ENCODE measurements at places on chromosomes 5 and 9. TPM values are rescaled to one million over a fixed set of nuclear protein-coding genes. Genes with fewer than 3 reads are reported as not detected.

Gene ACTBL2
- 4.8 TPM for total RNA-seq

Gene SLC27A6
- 3.1 TPM for total RNA-seq

Gene C5orf46
- 69.2 TPM for total RNA-seq

Gene CTNNAL1
- total RNA-seq = 13.0 TPM

Gene PCDHGA12
- total RNA-seq = 6.5 TPM

Gene THBS4
- total RNA-seq = 1.1 TPM

Gene TBC1D9B
- total RNA-seq = 177 TPM

DNA sequence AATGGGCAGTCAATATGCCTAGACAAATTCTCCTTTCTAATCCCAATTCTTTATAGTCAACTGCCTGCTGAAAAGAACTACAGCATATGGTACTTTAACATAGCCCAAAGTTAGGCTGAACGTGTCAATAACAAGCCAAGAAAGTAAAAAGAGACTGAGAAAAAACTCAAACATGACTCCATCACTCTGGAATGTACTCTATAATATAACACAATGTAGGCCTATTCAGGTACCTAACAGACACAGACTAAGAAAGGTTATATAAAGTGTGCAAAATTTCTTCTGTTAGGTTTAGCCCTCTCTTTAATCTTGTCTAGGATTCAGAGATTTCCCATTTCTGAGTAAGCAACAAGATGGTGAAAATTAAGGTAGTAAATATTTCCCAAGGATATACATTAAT, 209.7 kb upstream of the PRR16 start:
- no peak overlapping the region for H3K27ac ChIP-seq
- H3K36me3 ChIP-seq = no peaks in the 10 kb centered on the region
- H3K4me3 ChIP-seq = no peak overlapping the region
- no peaks in the 10 kb centered on the region for H3K4me1 ChIP-seq

- H3K4me1 ChIP-seq = peaks cover 4% of the 10 kb centered on the region
- H3K36me3 ChIP-seq = no peaks in the 10 kb centered on the region
- H3K4me3 ChIP-seq = no peak overlapping the region
Observed at GRCh38 chr9:87102126-87102525, 154.8 kb upstream of the GAS1 start.

GRCh38 chr5:19488786-19489185, 499.2 kb downstream of the CDH18 start:
- H3K4me3 ChIP-seq = no peak overlapping the region
- H3K27ac ChIP-seq = no peak overlapping the region
- no peaks in the 10 kb centered on the region for H3K4me1 ChIP-seq
- H3K36me3 ChIP-seq = no peaks in the 10 kb centered on the region
- no peaks in the 10 kb centered on the region for H3K27me3 ChIP-seq
- DNase-seq = no peak

GRCh38 chr9:77585335-77585786, 62.8 kb downstream of the GNA14 start:
- peaks cover 12% of the 10 kb centered on the region for H3K4me1 ChIP-seq
- no peak for DNase-seq
- no peaks in the 10 kb centered on the region for H3K36me3 ChIP-seq
- no peak overlapping the region for H3K27ac ChIP-seq
- no peaks in the 10 kb centered on the region for H3K27me3 ChIP-seq
- H3K4me3 ChIP-seq = no peak overlapping the region

GRCh38 chr9:98538626-98539031, 170.1 kb downstream of the GABBR2 start:
- no peaks in the 10 kb centered on the region for H3K27me3 ChIP-seq
- H3K4me3 ChIP-seq = no peak overlapping the region
- no peaks in the 10 kb centered on the region for H3K4me1 ChIP-seq
- no peak for DNase-seq
- H3K27ac ChIP-seq = no peak overlapping the region

DNA sequence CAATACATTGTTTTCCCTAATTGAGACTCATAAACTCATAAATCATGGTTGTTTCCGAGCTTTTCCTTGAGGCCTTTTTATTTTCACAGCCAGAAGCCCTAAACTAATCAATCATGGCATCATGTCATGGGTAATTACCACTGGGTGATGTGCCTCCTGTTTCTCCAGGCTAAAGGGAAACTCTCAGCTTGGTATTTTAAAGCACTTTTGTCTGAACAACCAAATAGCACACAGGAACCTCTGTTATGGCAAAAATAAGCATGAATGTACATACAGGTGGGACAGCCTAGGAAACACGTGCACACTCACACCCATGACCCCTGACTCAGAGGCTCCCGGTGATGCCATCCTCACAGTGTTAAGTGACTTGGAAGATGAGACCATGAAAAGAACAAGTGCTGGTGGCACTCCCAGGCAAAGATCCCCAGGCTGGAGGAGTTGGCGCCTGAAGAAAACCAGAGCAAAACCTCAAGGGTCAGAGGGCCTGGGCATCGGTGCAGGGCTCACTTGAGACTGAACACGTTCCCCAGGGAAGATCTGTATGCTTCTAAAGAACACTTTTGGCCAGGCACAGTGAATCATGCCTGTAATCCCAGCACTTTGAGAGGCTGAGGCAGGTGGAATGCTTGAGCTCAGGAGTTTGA, 154.3 kb downstream of the ROR2 start:
- peak overlapping the region; percentile 45 for H3K27ac ChIP-seq
- no peak for DNase-seq
- H3K4me3 ChIP-seq = no peak overlapping the region
- no peaks in the 10 kb centered on the region for H3K36me3 ChIP-seq

DNA sequence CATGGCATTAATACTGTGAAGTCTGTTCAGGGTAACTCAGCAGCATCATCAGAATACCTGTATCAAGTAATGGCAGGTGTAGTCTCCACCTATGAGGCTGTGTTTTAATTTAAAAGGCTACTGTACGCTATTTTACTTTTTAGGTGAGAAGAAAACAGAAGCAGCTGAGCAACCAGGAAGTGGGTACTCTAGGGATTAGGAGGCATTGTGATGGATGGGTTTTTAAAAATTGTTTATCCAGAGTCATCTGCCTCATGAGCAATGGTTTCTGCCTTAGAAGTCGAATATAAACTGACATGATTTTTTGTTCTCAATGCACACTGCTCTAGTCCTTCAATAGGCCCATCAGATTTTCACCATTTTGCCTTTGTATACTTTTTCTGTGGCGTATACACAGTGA, 42.6 kb downstream of the PSIP1 start:
- no peaks in the 10 kb centered on the region for H3K4me1 ChIP-seq
- no peak overlapping the region for H3K4me3 ChIP-seq
- H3K36me3 ChIP-seq = peaks cover 53% of the 10 kb centered on the region
- no peak for DNase-seq

- H3K4me1 ChIP-seq = no peaks in the 10 kb centered on the region
- H3K36me3 ChIP-seq = no peaks in the 10 kb centered on the region
- no peaks in the 10 kb centered on the region for H3K27me3 ChIP-seq
- no peak overlapping the region for H3K4me3 ChIP-seq
- no peak for DNase-seq
- H3K27ac ChIP-seq = no peak overlapping the region
Observed at GRCh38 chr5:53963958-53964357, 346.4 kb downstream of the ARL15 start.

- DNase-seq = no peak
- H3K4me1 ChIP-seq = peaks cover 6% of the 10 kb centered on the region
- H3K36me3 ChIP-seq = no peaks in the 10 kb centered on the region
- H3K27me3 ChIP-seq = no peaks in the 10 kb centered on the region
- H3K4me3 ChIP-seq = no peak overlapping the region
Observed at GRCh38 chr9:127708952-127709587, 2.3 kb downstream of the CFAP157 start.

- no peak overlapping the region for H3K4me3 ChIP-seq
- no peak overlapping the region for H3K27ac ChIP-seq
- DNase-seq = no peak
- no peaks in the 10 kb centered on the region for H3K4me1 ChIP-seq
Observed at GRCh38 chr9:133629221-133630110, 6.7 kb upstream of the DBH start.

GRCh38 chr5:909086-909485, 16.4 kb downstream of the TRIP13 start:
- no peaks in the 10 kb centered on the region for H3K27me3 ChIP-seq
- no peak for DNase-seq

- H3K36me3 ChIP-seq = no peaks in the 10 kb centered on the region
- no peaks in the 10 kb centered on the region for H3K27me3 ChIP-seq
- no peaks in the 10 kb centered on the region for H3K4me1 ChIP-seq
- no peak overlapping the region for H3K4me3 ChIP-seq
- DNase-seq = no peak
- no peak overlapping the region for H3K27ac ChIP-seq
Observed at GRCh38 chr9:12554636-12555035, 138.5 kb upstream of the TYRP1 start.

Data from suprapubic skin (tissue), 4 donors.